Psoas muscle (tissue), 8 donors: ENCODE measurements at places on chromosomes 6 and 20. TPM values are rescaled to one million over a fixed set of nuclear protein-coding genes. Genes with fewer than 3 reads are reported as not detected.
A peak's percentile ranks its signal among the peaks of the same experiment; 100 is the strongest.

GRCh38 chr6:150403458-150404246 is 34.8 kb downstream of the IYD start:
- no peaks in the 10 kb centered on the region for H3K36me3 ChIP-seq
- no peak overlapping the region for H3K27ac ChIP-seq
- no peak overlapping the region for H3K4me3 ChIP-seq
- H3K4me1 ChIP-seq = no peaks in the 10 kb centered on the region

DNA sequence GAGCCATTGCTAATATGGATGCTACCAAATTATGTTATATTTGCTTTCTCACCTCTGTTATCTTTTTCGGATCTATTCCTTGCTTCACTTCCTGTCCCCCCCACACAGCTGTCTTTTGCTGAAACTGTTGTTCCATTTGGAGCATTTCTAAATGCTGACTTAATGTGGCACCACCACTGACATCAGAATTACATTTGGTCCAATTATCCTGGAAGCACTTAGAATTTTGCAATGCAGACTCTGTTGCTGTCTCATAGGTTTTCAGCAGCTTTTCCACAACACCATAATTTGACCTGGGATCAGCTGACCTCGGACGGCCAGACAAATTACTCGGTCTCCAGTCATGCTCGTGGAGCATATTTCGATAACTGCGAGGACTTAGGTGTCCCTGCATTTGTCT is 12.8 kb downstream of the KIAA0408 start:
- H3K4me1 ChIP-seq = peaks cover 7% of the 10 kb centered on the region
- peak overlapping the region; percentile 20 for H3K27ac ChIP-seq
- H3K4me3 ChIP-seq = no peak overlapping the region
- no peak for DNase-seq

GRCh38 chr20:39897058-39897457 is 792.0 kb downstream of the MAFB start:
- DNase-seq = no peak
- H3K36me3 ChIP-seq = no peaks in the 10 kb centered on the region
- no peak overlapping the region for H3K27ac ChIP-seq
- H3K4me1 ChIP-seq = no peaks in the 10 kb centered on the region
- H3K27me3 ChIP-seq = no peaks in the 10 kb centered on the region

DNA sequence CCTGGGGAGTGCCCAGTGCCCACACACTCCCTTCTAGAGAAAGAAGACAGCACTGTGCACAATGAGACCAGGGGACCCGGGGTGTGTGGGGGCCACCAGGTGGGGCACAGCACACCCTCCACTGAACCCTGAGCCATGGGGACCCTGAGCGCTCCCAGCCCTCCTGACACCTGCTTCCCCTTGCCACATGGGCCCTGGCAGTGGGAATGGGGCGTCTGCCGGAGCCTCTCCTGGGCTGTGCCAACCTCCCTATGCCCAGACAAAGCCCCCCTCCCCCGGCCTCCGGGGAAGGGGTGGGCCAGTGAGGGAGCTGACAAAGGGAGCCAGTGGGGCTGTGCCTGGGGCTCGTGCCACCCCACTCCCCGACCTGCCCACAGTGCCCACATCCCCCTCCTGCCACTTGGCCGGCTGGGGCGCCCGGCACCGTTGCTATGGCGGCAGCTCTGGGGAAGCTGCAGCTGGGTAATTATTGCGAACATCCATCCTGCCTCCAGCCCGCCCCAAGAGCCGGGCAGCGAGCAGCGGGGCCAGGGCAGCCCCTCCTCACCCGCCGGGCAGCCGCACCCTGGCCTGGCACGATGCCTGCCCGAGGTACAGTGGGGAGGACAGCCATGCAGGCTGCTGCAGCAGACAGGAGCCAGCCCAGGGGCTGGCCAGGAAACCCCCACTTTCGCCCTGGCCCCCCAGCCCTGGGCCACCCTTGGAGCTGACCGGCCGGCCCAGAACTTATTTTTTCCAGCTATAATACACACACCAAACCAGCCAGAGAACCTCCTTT is 41.9 kb upstream of the NOL4L start:
- peak overlapping the region; percentile 6 for H3K4me3 ChIP-seq
- DNase-seq = no peak
- no peaks in the 10 kb centered on the region for H3K36me3 ChIP-seq
- H3K27ac ChIP-seq = no peak overlapping the region
- peaks cover 9% of the 10 kb centered on the region for H3K4me1 ChIP-seq
- H3K27me3 ChIP-seq = peaks cover 10% of the 10 kb centered on the region

DNA sequence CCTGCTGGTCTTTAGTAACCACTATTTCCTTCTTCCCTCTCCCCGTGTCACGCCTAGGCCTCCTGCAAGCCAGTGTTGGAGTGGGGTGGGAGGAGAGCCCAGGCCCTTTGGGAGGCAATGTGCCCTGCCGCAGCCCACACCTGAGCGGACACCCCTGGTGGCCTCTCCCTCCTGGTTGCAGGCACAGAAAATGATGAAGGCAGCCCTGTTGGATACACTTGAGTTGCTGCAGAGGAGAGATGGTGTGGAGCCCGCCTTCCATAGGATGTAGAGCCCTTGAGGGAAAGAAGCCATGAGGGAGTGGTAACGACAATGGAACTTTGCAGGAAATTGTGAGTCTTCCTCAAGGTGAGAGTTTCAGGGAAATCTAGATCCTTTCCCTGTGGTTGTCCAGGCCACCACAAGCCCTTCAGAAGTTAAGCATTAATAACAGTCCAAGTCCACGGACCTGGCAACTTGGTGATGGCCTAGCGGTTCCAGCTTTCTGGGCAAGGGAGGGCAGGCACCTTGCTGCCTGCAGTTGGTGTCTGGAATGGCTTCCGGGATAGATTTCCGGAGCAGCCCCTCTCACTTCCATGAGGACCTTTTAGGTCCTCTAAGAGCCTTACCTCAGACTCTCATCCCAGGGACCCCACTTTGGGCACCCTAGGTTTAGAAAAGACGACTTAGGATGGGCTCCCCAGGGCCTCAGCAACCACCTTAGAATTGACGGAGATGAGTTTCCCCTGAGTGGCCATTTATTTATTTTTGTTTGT is 67.3 kb upstream of the NXT1 start:
- H3K27me3 ChIP-seq = no peaks in the 10 kb centered on the region
- H3K36me3 ChIP-seq = no peaks in the 10 kb centered on the region
- H3K27ac ChIP-seq = no peak overlapping the region
- no peak overlapping the region for H3K4me3 ChIP-seq
- DNase-seq = no peak
- no peaks in the 10 kb centered on the region for H3K4me1 ChIP-seq

CST4 gene
- not detected for total RNA-seq

POM121L2 gene
- not detected for total RNA-seq

GPLD1 gene
- total RNA-seq = 0.38 TPM

DUSP22 gene
- 49.0 TPM for total RNA-seq
